ENCODE measurements at places on chromosomes 7 and 10.

DNA sequence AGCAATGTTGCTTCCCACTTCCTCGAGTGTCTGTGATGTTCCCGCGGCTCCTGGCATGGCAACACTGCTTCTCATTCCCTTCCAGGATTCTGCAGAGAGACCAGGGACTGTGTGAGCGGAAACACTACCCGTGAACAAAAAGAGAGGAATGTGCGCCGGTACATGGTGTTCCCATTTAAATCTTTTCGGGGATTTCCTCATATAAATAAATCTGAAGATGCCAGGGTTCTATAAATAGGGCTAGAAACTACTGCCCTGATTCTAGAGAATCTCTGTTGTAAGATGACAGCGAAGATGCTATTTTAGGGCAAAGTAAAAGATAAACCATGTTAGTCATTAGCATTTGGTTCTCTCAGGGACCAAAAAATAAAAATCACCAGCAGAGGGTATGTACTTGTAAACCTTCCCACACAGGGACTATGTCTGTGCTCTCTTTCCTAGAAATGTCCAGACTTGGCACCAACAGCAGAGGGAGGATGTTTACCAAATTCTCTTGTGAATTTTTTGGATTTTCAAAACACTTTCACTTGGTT is 92.2 kb upstream of the DDC start:
- DNase-seq = no peak

DNA sequence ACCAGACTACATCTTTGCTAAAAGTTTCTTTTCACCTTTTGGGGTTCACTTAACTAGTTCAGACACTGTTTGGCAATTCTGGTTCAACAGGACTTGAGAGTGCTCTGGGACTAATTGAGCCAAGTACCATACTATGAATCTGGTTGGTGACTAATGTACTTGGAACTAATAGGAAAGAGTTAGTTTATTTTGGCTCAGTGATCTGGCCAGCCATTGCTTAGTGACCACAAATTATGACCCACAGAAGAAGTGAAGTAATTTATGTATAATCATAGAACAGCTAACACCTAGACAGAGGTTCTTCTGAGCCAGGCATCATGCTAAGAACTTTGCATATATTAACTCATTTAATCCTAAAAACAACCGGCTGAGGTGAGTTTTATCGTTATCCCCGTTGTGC is 126.5 kb upstream of the JCAD start:
- DNase-seq = no peak

GRCh38 chr10:45152726-45153125 is 152.0 kb downstream of the ZNF22 start:
- no peak for DNase-seq

DNA sequence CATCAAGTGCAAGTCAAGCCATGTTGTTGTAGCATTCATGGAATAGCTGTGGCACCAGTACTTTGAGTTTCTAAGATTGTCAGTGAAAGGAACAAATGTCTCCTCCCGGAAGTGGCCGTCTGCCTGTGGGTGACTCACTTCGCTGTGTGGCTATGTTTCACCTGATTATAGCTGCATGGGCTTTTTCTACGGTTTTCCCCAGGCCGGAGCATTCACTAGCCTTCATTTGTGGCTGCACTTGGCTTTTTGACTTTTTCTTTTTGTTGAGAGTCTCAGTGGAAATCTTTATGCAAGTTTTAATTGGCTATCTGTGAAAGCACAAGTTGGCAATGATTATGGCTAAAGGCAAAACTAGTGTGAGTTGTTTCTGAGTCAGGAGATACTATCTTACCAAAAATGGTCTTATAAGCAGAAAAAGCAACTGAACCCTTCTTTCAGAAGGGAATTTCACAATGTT is 35.0 kb downstream of the SRI start:
- DNase-seq = no peak

DNA sequence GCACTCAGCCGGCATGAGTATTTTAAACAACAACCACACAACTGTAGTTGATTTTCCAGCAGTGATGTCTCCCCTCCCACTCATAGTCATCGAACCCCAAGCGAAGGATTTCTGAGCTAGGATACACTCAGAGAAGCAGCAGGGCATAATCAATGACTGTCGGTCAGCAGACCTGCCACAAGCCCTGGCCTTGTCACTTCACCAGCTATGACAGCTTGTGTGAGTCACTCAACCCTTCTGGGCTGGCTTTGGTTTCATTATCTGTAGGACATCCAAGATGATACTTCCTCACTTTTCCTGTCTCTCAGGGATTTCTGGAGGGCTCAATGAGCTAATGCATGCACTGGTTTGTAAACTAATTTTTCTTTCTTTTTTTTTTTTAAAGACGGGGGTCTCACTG is 22.0 kb upstream of the UBE3C start:
- no peak for DNase-seq

- DNase-seq = no peak
Observed at GRCh38 chr10:111429288-111430028, 352.6 kb downstream of the ADRA2A start.

DNA sequence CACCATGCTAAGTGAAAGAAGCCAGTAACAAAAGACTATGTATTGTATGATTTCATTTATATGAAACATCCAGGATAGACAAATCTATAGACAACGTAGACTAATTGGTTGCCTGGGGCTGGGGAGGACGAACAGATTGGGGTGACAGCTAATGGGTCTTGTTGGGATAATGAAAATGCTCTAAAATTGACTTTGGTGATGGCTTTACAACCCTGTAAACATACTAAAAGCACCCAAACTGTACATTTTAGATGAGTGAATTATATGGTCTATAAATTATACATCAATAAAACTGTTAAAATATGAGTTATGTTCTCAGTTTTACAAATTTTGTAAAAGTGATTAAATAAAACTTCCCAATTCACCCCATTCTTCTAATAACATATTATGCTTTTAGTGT is 261.5 kb downstream of the ELMO1 start:
- no peak for DNase-seq

DNA sequence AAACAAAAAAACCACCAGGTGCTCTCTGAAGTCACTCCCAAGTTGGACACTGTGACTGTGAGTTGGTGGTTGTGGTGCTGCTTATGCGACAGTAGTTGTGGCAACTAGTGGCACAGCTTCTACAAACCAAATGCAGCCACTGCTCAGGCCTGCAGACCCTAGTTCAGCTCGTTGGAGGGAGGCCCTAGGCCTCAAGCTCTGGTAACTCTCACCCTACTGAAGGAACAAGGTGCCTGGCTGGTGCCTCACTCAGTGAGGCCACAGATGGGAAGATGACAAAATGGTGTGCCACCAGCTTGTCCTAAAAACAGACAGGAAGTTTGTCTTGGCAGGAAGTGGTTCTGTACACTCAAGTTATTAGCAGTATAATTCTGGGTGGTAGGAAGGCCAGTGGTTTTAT is 45.3 kb upstream of the RAPGEF5 start:
- DNase-seq = no peak

DNA sequence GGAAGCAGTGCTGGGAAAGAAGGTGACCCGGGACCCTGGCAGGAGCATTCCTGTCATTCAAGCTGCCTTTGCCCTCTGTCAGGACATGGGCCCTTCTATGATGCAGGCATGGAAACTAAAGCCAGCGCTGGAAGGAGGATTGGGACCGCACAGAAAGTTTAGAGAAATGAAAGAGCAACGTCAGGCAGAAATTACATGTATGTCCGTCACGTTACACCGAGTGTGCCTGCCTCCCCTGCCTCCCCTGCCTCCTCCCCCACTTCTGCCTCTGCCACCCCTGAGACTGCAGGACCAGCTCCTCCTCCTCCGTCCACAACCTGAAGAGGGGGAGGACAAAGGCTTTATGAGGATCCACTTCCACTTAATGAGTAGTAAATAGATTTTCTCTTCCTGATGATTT is 13.9 kb upstream of the PWWP2B start:
- DNase-seq = no peak

Data from right renal cortex interstitium (tissue), 3 donors.